ENCODE measurements at places on chromosomes 16 and 17.

DNA sequence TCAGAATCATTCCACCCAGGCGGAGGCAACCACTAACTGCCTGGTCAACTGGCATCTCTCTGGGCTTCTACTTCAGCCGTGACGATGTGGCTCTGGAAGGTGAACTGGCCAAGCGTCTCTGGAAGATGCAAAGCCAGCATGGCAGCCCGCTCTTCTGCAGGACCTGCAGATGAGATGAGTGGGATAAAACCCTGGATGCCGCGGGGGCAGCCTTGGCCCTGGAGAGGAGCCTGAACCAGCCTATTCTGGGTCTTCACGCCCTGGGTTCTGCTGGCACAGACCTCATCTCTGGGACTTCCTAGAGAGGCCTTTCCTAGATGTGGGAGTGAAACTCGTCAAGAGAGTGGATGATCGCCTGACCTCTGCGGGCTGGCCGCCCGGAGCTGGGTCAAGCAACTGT lies 10.6 kb downstream of the UBB start:
- no peak for DNase-seq

- no peak for DNase-seq
Measured at GRCh38 chr17:653724-654123, 60.9 kb downstream of the VPS53 start.

DNA sequence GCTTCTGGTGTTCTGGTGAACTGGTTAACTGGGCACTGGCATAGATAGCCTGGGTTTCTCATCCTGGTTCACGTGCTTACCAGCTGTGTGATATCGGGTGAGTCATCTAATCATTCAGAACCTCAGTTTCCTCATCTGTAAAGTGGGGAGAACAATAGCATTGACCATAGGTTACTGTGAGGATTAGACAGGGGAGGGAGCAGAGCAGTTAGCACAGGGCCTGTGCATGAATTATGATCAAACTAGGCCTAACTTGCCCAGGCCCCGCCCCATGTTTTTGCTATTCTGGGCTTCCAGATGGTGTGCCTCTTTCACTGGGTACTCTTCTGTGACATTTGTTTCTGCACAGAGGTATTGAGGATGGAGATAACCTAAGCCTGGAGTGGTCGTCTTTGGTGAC lies 4.6 kb upstream of the KLHL36 start:
- DNase-seq, result no peak

GRCh38 chr16:2471653-2472487 lies 773 bp downstream of the NTN3 start:
- no peak for DNase-seq

GRCh38 chr16:68356249-68356918 lies 45.6 kb downstream of the PRMT7 start:
- DNase-seq, result peak; percentile 55
